Left colon (tissue), 2 donors: ENCODE measurements at places on chromosomes 2 and 18.

- DNase-seq, result no peak
Measured at GRCh38 chr2:228387776-228388175, 206.3 kb upstream of the SPHKAP start.

- DNase-seq, result no peak
Measured at GRCh38 chr2:44686561-44686960, 254.9 kb upstream of the SIX3 start.

DNA sequence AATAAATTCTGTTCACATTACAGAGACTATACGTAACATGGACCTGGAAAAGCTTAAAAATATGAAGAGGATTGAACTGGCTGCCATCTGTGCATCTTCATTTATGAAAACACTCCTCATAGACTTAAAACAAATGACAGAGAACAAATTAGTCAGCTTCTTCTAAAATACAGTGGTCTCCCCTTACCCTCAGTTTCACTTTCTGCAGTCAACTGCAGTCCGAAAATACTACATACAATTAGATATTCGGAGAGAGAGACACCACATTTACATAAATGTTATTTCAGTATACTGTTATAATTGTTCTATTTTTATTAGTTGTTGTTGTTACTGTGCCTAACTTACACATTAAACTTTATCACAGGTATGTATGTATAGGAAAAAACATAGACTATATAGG lies 6.5 kb downstream of the RNF103 start:
- DNase-seq, result no peak

GRCh38 chr18:69586537-69586936 lies 185.8 kb downstream of the DOK6 start:
- no peak for DNase-seq

GRCh38 chr2:128628206-128628605 lies 309.5 kb upstream of the HS6ST1 start:
- no peak for DNase-seq

DNA sequence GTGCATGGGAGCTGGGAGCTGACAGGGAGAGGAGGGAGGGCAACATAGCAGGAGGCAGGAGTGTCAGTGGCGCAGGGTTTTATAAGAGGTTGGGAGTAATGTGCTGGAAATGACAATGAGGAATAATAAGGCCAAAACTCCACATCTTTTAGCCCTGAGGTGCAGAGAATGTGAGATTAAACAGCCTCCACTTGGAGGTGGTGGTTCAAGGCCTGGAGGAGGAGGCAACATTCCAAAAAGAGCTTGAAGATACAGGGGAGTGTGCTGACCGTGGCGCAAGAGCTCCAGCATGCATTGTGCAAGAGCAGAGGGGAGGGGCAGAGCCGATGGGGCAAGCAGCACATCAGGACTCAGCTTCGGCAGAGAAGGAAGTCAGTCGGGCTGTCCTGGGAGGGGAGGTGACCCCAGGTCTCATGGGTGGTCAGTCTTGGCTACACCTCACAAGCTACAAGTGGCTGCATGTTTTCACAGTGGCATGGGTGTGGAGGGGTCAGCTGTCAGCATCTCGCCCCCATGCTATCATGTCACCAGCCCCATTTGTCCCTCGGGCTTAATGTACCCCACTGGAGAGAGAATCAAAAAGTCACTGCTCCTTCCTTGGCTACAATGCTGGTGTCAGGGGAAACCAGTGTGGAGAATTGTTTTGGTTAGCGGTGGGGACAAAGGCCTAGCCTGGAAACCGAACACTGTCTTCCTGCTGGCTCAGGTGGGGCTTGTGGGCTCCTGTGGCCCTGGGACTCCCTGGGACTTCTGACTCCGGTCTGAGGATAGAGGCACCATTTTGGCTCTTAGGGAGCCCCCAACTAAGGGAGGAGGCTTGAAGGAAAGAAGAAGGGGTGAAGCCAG lies 208.0 kb downstream of the ZFP36L2 start:
- peak; percentile 83 for DNase-seq

DNA sequence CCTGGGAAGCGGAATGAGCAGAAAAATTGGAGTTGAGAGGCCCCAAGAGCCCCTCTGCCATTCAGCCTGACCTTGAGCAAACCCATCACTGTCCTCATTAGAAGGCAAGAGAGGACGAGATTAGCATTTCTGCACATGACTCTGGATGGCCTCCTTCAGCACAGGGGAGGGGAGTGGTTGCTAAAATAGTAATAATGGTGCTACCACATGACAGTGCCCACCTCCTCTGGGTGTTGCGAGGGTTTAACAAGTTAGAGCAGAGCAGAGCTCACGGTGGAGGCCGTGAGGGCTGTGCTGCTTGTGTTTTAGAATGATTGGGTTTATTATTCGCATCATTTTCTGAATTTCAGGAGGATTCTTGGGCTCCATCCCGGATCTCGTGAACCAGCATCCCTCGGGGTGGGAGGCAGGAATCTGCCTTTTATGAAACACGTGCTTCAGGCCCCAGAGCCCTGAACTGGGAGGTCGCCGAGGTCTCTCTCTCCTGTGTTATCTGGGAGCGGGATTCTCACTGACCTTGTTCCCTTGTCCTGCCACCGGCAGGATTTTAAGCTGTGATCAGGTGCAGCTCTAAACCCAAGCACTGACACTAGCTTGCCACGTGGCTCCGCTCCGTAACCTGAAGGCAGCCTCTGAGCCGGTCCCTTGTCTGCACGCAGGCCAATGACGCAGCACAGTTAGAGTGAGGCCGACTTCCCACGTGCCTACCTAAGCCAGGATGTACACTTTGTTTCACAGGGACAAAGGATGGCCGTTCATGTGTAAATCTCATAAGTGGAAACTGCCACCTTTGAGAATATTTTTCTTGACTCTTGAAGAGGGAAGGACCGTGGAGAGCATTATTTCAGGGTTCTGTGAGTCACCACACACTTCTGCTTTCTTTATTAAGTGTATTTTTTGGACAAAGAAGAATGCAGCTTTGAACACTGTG lies 142.3 kb downstream of the ACOXL start:
- DNase-seq, result no peak

- DNase-seq, result no peak
Measured at GRCh38 chr18:51911584-51911983, 428.4 kb upstream of the DCC start.

DNA sequence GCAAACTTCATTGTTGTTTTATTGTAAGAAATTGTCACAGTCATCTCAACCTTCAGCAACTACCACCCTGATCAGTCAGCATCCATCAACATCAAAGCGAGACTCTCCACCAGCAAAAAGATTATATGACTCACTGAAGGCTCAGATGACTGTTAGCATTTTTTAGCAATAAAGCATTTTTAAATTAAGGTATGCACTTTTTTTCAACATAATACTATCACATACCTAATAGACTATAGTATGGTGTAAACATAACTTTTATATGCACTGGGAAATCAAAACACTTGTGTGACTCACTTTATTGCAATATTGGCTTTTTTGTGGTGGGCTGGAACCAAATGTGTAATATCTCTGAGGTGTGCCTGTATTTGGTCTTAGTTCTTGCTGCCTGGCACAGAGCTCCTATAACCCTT lies 15.6 kb downstream of the SCN1A start:
- no peak for DNase-seq

GRCh38 chr2:56113382-56113975 lies 70.3 kb upstream of the CCDC85A start:
- DNase-seq, result no peak

- DNase-seq, result no peak
Measured at GRCh38 chr18:23077493-23078256, 57.6 kb upstream of the CABLES1 start.

- no peak for DNase-seq
Measured at GRCh38 chr2:102485147-102485785, 12.2 kb downstream of the SLC9A4 start.

GRCh38 chr2:128289439-128289838 lies 29.2 kb downstream of the HS6ST1 start:
- DNase-seq, result no peak

GRCh38 chr2:136077107-136077506 lies 40.8 kb downstream of the CXCR4 start:
- no peak for DNase-seq

DNA sequence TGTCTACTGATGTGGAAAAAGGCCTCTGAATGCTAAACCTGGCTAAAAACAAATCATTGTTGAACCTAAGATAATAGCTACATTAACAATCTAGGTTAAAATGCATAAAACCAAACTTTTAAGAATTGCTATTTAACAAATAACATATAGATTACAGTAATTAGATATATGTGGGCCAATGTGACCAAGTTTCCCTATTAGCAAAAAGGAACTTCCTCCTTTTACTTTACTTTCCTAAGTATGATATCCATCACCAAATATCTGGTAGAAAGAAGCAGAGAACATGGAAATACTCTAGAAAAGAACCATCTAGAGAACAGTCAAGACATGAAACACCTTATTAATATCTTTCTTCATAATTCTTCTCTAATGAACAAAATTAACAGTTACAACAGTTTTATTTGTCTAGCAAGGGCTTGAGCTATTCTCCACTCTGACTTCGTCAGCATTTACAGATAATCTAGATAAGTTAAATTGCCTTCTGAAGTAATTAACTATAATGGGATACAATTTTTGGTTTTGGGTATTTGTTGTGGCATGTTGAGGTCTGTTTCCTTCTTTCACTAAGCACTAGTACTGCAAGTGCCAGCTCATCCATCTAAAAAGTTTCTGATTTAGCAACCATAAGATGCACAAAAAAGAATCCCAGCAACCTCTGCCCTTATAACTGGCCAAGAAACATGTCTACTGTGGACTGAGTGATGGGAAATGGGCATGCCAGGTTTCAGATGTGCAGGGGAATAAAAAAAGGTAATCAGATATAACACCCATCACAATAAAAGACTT lies 53.3 kb downstream of the MEMO1 start:
- DNase-seq, result no peak

- no peak for DNase-seq
Measured at GRCh38 chr18:39425172-39425850, 1859.7 kb upstream of the CELF4 start.

DNA sequence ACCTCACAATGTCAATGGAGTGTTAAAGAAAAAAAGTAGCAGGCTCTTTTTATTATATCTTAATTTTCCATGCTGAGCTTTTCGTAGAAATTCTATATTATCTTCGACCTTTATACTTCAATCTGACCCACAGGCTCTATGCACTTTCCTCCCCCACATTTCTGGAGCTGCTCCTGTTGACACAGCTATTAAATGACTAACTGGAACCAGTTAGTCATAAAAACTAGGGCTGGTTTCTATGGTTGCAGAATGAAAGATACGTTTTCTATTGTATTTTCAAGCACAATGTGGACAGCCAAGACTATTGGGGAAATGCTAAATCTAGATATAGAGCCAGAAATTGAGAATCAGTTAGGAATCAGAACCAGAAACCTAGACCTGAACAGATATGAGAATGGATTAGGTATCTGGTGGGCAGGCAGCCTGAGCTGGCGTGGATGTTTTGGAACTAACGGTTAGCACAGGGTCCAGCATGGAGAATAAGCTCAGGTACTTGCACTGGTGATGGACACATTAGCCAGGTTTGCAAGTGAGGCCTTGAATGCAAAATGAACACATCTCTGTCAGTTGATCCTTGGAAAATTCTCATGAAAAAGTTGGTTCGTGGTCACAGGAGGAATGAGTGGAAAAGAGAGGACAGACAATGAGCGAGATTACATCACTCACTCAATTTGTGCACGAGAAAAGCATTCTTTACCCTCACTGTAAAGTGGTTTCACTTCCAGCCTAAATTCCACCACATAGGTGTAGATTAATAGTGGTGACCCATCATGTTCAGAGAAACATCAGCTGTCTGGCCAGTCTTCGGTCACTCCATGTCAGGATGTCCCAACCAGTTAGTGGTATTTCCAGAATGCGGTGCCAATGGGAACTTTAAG lies 144.6 kb upstream of the EPHA4 start:
- DNase-seq, result no peak

DNA sequence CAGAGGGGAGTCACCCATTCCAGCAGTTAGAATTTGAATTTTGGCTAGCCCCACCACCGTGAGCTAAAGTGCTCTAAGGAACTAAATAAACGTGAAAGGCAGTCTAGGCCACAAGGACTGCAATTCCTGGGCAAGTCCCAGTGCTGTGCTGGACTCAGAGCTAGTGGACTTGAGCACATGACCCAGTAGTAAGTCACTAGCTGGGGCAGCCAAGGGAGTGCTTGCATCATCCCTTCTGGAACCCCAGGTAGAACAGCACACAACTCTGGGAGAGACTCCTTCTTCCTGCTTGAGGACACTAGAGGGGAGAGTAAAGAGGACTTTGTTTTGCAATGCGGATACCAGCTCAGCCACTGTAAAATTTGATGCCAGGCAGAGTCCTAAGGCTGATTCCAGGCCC lies 672.2 kb downstream of the CPS1 start:
- no peak for DNase-seq

- peak; percentile 13 for DNase-seq
Measured at GRCh38 chr2:17171446-17172049, 346.7 kb downstream of the RAD51AP2 start.

DNA sequence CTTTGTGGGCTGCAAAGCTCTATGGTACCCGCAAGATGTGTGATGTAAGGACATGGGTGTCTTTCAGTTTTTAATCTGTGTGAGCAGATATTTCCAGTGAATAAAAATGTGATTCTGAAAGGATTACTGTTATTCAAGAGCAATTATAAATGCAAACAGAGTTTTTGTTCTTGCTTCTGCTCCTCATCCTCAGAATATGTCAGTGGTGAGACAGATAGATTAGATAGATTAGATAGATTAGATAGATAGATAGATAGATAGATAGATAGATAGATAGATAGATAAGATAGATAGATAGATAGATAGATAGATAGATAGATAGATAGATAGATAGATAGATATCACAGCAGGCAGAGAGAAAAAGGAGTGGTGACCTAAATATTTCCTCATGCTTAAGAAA lies 142.6 kb downstream of the RTN4 start:
- no peak for DNase-seq

DNA sequence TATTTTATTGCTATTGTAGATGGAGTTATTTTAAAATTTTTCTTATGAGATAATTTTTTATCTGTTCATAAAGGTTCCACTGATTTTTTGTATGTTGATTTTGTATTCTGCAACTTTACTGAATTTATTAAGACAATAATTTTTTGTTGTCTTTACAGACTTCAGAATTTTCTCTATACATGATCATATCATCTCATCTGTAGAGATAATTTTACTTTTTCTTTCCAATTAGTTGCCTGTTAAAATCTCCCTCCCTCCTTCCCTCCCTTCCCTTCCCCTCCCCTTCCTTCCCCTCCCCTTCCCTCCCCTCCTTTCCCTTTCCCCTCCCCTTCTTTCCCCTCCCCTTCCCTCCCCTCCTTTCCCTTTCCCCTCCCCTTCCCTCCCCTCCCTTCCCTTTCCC lies 378.1 kb downstream of the SOCS6 start:
- DNase-seq, result no peak

DNA sequence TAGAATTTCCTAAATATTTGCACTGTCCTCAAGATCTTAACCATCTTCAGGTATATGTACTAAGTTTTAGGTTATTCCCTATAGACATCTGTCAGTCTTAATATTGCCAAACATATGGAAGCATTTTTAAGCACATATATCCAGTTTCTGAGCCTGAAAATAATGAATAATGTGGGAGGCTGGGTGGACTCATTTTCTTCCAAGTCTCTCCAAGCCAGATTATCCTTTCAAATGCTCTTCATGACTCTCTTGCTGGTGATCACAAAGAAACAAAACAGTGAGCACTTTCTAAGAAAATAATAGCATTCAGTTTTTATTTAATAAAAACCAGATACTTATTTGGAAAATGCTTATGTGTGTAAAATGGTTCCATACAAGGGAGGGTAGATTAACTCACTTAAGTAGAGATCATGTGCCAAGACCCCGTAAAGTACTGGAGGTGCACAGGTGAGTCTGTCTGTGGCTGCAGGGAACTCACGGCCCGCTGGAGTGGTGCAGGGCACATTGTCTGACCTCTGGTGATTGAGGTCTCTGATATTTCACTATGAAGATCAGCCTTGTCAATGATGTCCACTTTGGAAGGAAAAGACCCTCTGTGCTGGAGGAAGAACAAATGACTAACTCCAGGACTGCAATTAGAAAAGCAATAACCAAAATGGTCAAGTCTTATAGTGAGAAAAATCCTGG lies 161.6 kb downstream of the TMEM18 start:
- no peak for DNase-seq
